Esophagus squamous epithelium (tissue), 5 donors: ENCODE measurements at places on chromosomes 6 and 20.

DNA sequence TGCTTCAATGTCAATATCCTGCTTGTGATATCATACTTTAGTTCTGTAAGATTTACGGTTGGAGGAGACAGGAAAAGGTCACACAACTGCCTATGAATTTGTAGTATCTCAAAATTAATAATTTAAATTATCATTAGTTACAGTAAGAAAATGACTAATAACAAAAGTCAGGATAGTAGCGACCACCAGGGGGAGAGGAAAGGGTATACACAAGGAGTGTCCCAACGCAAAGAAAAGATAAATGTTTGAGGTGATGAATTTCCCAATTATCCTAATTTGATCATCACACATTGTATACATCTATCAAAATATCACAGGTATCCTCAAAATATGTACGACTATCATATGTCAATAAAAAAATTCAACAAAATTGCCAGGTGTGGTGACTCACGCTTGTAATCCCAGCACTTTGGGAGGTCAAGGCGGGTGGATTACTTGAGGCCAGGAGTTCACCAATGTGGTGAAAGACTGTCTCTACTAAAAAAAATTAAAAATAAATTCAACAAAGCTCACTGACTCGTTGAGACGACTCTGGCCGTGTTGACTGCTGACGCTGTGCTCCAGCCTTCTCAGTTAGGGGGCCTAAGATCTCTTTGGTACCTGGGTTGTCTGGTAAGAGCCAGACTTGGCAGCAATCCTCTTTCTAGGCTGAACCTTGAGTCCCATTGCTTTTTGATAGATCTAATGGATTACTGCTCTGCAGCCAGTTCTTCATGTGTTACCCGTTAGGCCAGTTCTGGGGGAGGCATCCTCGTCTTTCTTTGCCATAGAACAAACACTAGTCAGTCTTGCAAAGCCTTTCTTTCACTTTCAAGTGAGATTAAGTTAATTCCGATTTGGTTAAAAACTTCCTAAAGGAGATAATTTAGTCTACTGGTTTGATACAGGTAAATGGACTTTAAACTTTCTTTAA is 9.0 kb upstream of the OVOL2 start:
- H3K27me3 ChIP-seq = peaks cover 19% of the 10 kb centered on the region
- H3K4me3 ChIP-seq = no peak overlapping the region

- DNase-seq = no peak
- no peaks in the 10 kb centered on the region for H3K4me1 ChIP-seq
- H3K36me3 ChIP-seq = no peaks in the 10 kb centered on the region
- H3K4me3 ChIP-seq = no peak overlapping the region
Measured at GRCh38 chr6:162074641-162075275, 652.8 kb downstream of the PRKN start.

DNA sequence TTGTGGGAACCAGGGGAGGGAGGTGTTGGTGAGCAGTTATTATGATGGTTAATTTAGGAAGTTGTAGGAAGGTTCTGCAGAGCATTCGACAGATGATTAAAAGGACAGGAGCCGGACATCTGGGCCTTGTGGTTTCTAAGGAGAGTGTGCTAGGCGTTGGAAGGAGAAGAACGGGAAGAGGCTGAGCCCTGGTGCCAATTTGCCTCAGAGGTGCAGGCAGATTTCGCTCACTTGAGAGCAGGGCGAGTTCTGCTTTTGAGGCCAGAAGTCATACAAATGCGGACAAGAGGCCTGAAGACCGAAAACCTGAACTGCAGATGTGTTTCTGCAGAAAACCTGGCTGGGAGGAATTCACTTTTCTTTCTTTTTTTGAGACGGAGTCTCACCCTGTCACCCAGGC is 30.5 kb upstream of the RPS6KA2 start:
- H3K36me3 ChIP-seq = no peaks in the 10 kb centered on the region
- H3K27me3 ChIP-seq = peaks cover 25% of the 10 kb centered on the region
- H3K4me3 ChIP-seq = no peak overlapping the region
- no peaks in the 10 kb centered on the region for H3K4me1 ChIP-seq

DNA sequence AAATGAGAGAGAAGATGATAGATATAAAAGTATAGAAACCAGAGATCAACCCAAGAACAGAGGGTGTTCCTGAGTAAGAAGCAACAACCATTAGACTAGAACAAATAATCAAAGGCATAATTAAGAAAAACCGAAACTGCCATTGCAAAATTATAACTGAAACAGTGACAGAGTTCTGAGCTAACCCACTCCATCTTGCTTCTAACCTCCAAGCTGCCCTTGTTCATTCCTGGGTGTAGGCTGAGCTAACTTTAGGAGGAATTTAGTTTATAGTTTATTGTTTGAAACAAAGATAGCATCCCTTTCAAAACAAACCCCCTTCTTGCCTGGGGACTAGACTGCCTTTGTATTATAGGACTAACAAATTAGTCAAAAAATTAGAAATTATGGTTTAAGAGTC is 56.1 kb upstream of the PRND start:
- DNase-seq = no peak
- no peaks in the 10 kb centered on the region for H3K36me3 ChIP-seq
- H3K4me1 ChIP-seq = no peaks in the 10 kb centered on the region
- H3K4me3 ChIP-seq = no peak overlapping the region

DNA sequence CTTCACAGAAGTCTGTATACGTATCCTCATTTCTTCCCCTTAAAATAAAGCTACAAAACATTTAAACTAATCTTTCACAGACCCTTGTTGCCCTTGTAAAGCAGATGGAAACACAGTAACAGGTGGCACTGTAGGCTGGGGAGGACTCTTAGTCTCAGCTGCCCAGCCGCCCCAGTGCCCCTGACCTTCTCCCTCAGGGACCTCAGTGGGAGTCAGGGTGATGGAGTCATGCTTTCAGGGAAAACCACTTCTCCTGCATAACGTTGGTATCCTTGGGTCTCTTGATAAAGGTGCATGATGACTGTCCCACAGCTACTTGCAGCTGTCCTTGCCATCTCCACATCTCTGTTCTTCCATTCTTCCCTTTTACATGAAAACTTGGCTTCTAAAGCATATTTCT is 198.6 kb downstream of the CDKAL1 start:
- no peaks in the 10 kb centered on the region for H3K36me3 ChIP-seq
- H3K4me3 ChIP-seq = no peak overlapping the region
- H3K27ac ChIP-seq = no peak overlapping the region

DNA sequence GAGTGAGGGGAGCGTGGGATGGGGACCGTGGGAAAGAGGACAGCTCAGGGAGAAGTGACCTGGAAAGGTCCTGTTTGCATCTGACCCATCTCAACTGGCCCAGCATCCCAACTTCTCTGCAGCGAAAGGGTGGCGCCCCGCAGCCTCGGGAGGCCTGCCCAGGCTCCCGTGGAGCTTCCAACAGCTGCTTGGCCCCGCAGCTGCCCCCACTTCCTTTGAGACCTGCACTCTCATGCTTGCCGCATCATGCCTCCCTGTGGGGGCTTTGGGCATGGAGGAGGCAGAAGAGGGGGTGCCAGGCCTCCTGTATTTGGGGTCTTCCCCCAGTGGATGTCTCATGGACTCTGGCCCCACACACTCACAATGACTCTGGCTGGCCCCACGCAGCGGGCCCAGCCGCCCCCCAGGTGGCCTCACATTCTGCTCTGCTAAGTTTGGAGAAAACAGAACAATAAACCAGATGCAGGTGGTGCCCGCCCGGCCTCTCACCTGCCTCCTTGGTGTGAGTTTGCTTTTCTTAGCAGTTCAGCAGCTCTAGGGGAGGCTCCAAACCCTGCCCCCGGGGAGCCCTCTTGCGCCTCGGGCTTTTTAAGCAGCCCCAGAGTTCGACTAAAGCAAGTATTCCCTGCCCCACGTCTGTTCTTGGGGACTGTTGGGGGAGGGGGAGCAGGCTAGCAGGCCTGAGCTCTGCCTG is 40.7 kb downstream of the CPXM1 start:
- no peak overlapping the region for H3K27ac ChIP-seq
- no peak overlapping the region for H3K4me3 ChIP-seq
- no peak for DNase-seq
- H3K36me3 ChIP-seq = no peaks in the 10 kb centered on the region
